ENCODE measurements at places on chromosomes 5 and 9.

DNA sequence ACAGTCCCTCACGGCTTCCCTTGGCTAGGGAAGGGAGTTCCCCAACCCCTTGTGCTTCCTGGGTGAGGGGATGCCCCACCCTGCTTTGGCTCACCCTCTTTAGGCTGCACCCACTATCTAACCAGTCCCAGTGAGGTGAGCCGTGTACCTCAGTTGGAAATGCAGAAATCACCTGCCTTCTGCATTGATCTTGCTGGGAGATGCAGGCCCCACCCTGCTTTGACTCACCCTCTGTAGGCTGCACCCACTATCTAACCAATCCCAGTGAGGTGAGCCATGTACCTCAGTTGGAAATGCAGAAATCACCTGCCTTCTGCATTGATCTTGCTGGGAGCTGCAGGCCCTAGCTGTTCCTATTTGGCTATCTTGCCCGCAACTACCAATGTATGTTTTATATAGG, 44.7 kb downstream of the CCL28 start:
- no peak for DNase-seq

DNA sequence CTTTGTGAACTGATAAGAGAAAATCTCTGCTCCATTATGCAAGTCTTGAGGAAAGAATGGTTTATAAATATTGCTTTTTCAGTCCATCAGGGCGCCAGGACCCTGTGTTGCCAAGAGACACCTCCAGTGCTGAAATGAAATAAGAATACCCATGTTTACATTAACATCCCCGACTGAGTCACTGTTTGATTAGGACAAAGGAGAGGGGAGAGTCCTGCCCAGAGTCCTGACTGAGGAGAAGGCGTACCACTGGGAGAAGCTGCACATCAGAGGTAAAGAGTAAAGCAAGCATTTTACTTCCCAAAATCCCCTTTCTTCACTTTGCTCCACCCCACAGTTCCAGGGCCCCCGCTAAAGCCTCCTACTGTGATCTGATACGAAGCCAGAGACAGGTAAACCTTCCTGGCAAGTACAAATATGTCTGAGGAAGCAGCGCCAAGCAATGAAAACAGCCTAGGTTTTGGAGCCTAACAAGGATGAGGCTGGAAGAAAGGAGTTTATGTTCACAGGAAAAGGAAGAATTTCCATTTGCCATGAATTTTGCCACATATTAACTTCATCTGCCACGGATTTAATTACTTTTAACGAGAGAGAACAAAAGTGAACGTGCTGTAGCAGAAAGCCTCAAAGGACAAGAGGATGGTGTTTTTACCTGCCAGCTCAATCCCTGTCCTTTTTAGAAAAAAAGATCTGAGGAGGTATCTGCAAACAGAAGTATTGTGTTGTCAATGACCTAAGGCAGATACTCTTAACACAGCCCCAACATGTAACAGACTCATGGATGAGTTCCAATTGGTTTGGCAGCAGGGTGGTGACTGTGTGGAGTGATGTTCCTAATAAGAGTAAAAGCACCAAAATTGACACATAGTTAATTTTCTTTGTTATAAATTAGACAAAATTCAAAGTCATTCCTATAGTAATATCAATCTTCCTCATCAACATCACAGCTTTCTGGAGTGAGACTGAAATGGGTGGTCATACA, 209.4 kb upstream of the TLE4 start:
- DNase-seq = no peak

GRCh38 chr5:140113180-140113698, 670 bp upstream of the PURA start:
- DNase-seq = no peak

DNA sequence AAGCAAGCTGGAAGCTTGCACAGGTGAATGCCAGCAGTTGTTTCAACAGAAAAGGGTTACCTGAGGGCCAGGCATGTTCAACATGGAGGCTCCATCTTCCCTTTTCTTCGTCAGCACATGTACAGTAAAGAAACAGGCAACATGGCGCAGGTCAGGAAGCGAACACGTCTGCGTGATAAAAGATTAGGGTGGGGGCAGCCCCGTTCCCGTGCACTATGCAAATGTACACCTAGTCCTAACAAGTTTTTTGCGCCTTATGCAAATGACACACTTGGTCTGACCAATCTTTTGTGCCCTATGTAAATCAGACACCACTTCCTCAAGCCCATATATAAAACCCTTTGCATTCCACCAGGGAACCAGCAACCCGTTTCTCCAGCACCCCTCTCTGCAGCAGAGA, 452.1 kb upstream of the PTPRD start:
- DNase-seq = no peak

DNA sequence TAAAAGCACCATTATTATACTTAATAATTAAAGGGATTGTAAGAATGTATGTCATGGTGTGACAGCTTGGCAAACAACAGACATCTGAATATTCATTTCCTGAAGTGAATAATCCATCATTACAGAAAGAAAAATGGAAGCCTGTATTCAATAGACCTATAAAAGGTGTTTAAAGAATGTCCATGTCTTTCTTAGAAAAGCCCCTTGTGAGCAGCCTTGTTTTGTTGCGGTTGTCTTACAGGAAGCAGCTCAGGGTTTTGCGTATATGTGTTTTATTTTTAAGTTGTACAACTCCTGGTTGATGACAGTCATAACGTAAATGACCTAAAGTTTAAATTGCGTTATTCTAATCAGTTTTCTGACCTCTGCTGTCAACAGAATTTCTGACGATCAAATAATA, 53.8 kb downstream of the CAST start:
- DNase-seq = no peak

All from fibroblast of skin of left biceps (primary cell).